Activated naive CD8-positive, alpha-beta T cell treated with anti-CD3 and anti-CD28 coated beads for 36 hours (primary cell): ENCODE measurements at places on chromosomes 16 and 17. TPM values are rescaled to one million over a fixed set of nuclear protein-coding genes. Genes with fewer than 3 reads are reported as not detected.

The HS3ST3A1 gene
- total RNA-seq, result 0.12 TPM

The SLC2A4 gene
- total RNA-seq, result 0.54 TPM

The KRT10 gene
- total RNA-seq, result 48.6 TPM

The ARHGDIG gene
- not detected for total RNA-seq

The PRM3 gene
- total RNA-seq, result not detected

The CHMP1A gene
- 70.7 TPM for total RNA-seq

The NACA2 gene
- not detected for total RNA-seq

The MT1M gene
- total RNA-seq, result not detected

The PRSS36 gene
- total RNA-seq, result not detected

The CLEC18A gene
- not detected for total RNA-seq

The DHX58 gene
- total RNA-seq, result 24.9 TPM

The SIRT7 gene
- 30.1 TPM for total RNA-seq
